Neural crest cell (in vitro differentiated cells): ENCODE measurements at places on chromosomes 2 and 18. TPM values are rescaled to one million over a fixed set of nuclear protein-coding genes. Genes with fewer than 3 reads are reported as not detected.

Gene RSAD2
- total RNA-seq: 1.0 and 1.1 TPM in 2 replicates

Gene CDK15
- total RNA-seq: not detected in 2 replicates

Gene HJURP
- 62.3 and 63.6 TPM in 2 replicates for total RNA-seq

DNA sequence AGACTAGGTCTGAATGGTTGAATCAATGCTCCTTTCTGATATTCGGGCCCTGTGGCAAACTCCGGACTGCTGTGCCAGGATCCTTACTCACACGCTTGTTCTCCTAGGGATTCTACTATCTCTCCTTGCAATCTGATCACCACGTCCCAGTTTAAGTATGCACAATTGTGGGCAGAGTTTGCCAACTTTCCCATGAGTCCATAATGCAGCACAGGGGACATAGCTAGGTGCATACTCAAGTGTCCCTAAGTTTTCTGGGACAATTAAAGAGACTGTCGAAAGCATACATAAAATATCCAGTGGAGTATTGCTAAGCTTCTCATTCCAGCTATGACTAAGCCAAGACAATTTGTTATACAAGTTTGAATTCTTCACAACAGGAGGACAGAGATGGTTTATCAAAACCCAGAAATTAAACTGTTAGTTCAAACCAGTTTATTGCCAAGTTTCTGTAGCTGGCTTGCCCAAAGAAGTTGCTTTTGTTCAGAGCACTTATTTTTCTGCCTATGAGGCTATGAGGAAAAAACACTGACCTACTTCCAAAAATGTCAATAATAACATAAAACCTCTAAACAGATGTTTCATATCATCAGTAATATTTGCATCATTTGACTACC lies 136.1 kb downstream of the EXOC6B start:
- H3K27ac ChIP-seq: no peak overlapping the region
- peaks cover 4% of the 10 kb centered on the region for H3K4me1 ChIP-seq
- no peak for DNase-seq
- no peak overlapping the region for H3K4me3 ChIP-seq
- H3K27me3 ChIP-seq: no peaks in the 10 kb centered on the region

- DNase-seq: no peak
- no peak overlapping the region for H3K4me3 ChIP-seq
- H3K27me3 ChIP-seq: no peaks in the 10 kb centered on the region
Observed at GRCh38 chr2:232022718-232023117, 61.2 kb downstream of the DIS3L2 start.

- H3K27me3 ChIP-seq: no peaks in the 10 kb centered on the region
- H3K4me3 ChIP-seq: no peak overlapping the region
- H3K27ac ChIP-seq: no peak overlapping the region
- no peak for DNase-seq
Observed at GRCh38 chr18:33355263-33355662, 85.3 kb downstream of the CCDC178 start.

DNA sequence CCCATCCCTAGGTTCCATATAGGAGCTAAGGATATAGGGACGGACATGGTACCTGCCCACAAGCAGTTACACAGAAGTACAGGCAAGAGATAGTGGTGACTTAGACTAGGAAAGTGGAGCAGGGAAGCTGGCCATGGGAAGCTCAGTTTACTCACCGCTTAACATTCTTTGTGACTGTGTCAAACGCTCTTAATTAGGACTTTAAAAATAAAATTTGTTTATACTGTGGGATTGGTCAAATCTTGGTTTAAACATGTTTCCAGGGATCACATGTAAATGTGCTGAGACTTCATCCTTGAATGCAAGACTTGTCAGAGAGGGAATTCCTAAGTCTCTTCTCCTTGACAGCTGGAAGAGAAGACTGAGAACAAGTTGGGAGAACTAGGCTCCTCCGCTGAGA lies 107.3 kb downstream of the MTCL1 start:
- no peak overlapping the region for H3K4me3 ChIP-seq
- DNase-seq: no peak
- peaks cover 7% of the 10 kb centered on the region for H3K36me3 ChIP-seq
- no peak overlapping the region for H3K27ac ChIP-seq
- H3K27me3 ChIP-seq: no peaks in the 10 kb centered on the region

DNA sequence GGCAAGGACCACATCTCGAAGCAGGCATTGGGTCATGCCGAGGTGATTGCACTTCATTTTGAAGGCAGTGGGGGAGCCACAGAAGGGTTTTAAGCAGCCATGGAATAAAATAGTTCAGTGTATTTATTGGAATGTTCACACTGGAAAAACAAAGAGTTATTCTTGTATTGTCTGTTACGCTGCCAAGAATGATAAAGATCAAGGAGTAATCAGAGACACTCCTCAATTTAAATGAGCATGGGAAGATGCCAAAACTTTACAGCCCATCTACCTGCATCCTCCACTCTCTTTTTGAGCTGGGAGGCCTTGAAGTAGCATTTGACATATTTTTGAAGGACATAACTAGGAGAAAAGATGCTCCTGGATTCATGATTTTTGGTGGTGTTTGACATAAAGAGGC lies 112.8 kb downstream of the DOCK10 start:
- H3K4me3 ChIP-seq: no peak overlapping the region
- peaks cover 22% of the 10 kb centered on the region for H3K36me3 ChIP-seq
- peak overlapping the region; percentile 9 for H3K27ac ChIP-seq

DNA sequence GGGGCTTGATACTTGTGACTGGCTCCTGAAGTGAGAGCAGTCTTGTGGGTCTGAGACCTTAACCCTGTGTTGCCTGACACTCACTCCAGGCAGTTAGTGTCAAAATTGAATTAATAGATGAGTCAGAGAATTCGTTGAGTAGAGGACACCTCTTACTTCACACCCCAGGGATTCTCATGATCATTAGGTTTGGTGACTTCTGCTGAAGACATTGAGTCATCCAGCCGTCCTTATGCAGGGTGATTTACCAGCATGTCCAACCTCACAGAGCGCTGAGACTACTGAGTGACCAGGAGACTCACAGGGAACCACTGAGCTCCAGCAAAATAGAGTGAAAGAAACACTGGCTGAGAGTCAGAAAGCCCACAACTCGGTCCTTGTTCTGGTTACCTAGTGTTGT lies 36.0 kb upstream of the EVA1A start:
- peaks cover 32% of the 10 kb centered on the region for H3K4me1 ChIP-seq
- DNase-seq: no peak
- H3K27ac ChIP-seq: no peak overlapping the region
- H3K4me3 ChIP-seq: no peak overlapping the region
- no peaks in the 10 kb centered on the region for H3K27me3 ChIP-seq
- H3K36me3 ChIP-seq: no peaks in the 10 kb centered on the region
